Muscle of arm (tissue), 14 donors: ENCODE measurements at places on chromosomes 13 and 19. TPM values are rescaled to one million over a fixed set of nuclear protein-coding genes. Genes with fewer than 3 reads are reported as not detected.

Gene FFAR3
- polyA plus RNA-seq, result not detected

Gene PALM3
- 0.76 TPM for polyA plus RNA-seq

Gene TMEM86B
- polyA plus RNA-seq, result 8.3 TPM

Gene RAB20
- polyA plus RNA-seq, result 1.4 TPM

Gene ZNF433
- 3.8 TPM for polyA plus RNA-seq

Gene PRTN3
- 1.2 TPM for polyA plus RNA-seq

Gene LILRB1
- 1.9 TPM for polyA plus RNA-seq

GRCh38 chr19:36059180-36059910 is 4.6 kb downstream of the WDR62 start:
- no peak for DNase-seq

DNA sequence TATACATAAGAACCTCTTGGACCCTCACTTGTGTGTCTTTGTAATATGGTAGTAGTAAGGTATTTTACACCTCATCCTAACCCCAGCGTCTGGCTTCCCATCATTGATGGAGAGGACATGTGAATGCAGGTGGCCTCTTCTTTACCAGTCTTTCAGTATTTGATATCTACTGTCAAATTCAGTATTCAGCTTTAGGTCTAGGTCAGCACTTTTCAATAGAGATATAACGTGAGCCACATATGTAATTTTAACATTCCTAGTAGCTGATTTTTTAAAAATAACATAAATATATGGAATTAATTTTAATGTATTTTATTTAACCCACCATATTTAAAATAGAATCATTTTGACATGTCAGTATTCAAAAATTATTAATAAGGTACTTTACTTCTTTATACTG is 2.9 kb downstream of the RAP2A start:
- no peak for DNase-seq

GRCh38 chr13:23765531-23765930 is 123.7 kb downstream of the MIPEP start:
- no peak for DNase-seq

GRCh38 chr19:8332976-8333766 is 9.9 kb downstream of the KANK3 start:
- no peak for DNase-seq

GRCh38 chr19:53847555-53847954 is 20.1 kb upstream of the MYADM start:
- DNase-seq, result no peak

DNA sequence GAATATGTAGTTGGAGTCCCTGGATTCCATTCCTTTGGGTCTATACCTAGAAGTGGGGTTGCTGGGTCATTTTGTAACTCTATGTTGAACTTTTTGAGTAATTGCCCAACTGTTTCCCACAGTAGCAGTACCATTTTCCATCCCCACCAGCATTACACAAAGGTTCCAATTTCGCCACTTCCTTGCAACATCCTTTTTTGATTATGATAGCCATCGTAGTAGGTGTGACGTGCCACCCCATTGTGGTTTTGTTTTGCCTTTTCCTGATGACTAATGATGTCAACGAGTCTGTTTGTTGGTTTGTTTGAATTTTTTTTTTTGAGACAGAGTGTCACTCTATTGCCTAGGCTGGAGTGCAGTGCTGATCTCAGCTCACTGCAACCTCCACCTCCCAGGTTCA is 3.3 kb upstream of the PEX11G start:
- DNase-seq, result no peak

DNA sequence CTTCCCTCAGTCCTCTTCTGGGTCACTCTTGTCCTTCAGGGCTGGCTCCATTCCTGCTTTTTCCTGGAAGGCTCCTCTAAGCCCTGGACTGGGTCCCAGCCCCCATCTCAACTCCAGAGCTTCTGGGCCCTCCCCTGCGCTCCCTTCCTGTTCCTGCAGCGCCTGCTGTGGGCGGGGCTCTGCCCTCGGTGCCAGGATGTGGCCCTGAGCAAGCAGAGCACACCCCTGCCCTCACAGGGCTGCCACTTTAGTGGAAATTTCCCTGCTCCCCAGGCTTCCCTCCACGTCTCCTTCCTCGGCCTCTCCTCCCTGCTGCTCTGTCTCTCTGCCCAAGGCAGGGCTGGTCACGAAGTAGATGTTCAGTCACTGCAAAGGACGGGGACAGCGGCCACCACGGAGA is 28.8 kb downstream of the DPF1 start:
- no peak for DNase-seq

DNA sequence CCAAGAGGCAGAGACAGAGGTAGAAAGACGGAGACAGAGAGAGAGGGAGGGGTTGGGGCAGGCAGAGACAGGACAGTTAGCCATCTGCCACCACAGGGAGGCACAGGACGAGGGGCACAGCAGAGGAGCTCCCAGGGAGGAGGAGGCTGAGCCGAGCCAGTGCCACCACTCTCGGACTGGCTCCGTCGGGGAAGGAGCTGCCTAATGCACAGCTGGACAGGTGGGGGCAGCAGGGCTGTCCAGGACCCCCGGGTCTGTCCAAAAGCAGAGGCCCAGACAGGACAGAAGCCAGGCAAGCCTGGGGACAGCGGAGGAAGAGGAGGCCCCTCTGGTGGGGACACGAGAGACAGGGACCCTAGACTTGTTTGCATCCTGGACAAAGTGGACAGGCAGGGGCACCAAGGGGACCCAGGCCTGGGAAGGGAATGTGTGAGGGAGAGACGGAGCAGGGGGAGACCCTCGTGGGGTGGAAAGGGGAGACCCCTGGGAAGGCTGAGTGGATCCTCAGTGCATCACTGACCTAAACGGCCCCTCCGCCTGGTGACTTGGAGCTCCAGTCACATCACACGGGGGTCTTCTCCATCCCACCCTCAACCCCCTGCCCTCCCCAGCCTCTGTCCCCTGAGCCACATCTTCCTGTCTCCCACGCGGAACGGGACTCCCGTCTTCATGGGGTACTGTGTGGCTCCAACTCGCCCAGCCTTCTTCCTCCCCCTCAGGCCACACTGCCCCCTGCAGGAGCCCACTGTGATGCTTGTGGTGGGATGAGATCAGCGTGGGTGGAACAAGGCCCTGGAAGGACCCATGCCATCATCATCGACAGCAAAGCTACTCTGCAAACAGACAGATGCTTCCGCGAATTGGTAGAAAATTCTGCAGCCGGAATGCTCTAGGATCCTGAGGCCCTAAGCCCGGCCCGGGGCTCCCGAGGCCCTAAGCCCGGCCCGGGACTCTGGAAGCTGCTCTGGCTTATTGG is 915 bp downstream of the F10 start:
- no peak for DNase-seq

- no peak for DNase-seq
Observed at GRCh38 chr13:49336655-49337054, 88.9 kb downstream of the CDADC1 start.
